Right ventricle myocardium inferior (tissue), 1 donor: ENCODE measurements at places on chromosomes 7 and 10. TPM values are rescaled to one million over a fixed set of nuclear protein-coding genes. Genes with fewer than 3 reads are reported as not detected.
A peak's percentile ranks its signal among the peaks of the same experiment; 100 is the strongest.

- DNase-seq = peak; percentile 64
These were observed 549 bp downstream of the CALY start for GRCh38 chr10:133336118-133336576.

DNAJB6 gene
- 195 TPM for total RNA-seq

ANLN gene
- 3.3 TPM for total RNA-seq

DNA sequence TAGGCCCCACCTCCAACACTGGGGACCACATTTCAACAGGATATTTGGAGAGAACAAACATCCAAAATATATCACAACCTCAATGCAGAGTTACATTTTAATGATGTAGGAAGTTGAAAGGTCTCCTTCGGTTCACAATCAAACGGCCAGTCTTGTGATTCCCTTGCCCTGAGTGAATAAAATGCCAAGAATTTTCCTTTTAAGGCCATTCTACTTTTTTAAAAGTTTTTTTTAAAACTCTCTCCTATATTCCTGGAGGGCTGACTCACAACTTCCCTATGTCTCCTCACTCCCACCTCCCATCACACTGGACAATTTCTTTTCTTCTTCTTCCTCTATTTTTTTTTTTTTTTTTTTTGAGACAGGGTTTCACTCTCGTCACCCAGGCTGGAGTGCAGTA lies 693.6 kb upstream of the AUTS2 start:
- no peak for DNase-seq

DNA sequence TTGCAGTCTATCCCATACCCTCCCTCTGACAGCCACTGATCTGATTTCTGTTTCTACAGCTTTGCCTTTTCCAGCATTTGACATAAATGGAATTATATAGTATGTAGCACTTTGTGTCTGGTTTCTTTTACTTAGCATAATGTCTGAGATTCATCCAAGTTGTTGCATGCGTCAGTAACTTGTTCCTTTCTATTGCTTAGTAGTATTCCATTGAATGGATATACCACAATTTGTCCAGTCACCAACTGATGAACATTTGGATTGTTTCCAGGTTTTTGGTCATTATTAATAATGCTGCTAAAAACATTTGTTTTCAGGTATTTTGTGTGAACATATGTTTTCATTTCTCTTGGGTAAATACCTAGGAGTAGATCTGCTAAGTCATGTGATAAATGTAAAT lies 6.5 kb upstream of the KIAA1549 start:
- no peak for DNase-seq

- no peak for DNase-seq
These were observed 695.4 kb downstream of the LRMDA start for GRCh38 chr10:76126607-76127527.

DNA sequence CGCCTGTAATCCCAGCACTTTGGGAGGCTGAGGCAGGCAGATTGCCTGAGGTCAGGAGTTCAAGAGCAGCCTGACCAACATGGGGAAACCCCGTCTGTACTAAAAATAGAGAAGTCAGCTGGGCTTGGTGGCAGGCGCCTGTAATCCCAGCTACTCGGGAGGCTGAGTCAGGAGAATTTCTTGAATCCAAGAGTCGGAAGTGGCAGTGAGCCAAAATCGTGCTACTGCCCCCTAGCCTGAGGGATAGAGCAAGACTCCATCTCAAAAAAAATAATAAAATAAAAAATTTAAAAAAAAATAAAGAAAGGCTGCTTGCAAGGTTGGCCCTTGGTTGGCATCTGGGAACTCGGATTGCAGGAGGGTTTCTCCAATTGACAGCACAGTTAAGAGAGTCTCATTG lies 221.6 kb downstream of the DGKI start:
- no peak for DNase-seq

GFRA1 gene
- 7.3 TPM for total RNA-seq

GRCh38 chr7:107446531-107446930 lies 23.3 kb upstream of the GPR22 start:
- no peak for DNase-seq

ASAH2B gene
- total RNA-seq = 3.4 TPM

GRCh38 chr10:99843310-99843709 lies 60.9 kb downstream of the ABCC2 start:
- DNase-seq = no peak

- no peak for DNase-seq
These were observed 179.1 kb upstream of the STEAP4 start for GRCh38 chr7:88485821-88486220.

- peak; percentile 25 for DNase-seq
These were observed 63.4 kb upstream of the PLA2G12B start for GRCh38 chr10:73017955-73018480.

GRCh38 chr10:30619966-30620365 lies 9.6 kb downstream of the LYZL2 start:
- no peak for DNase-seq

MRC1 gene
- 38.3 TPM for total RNA-seq

GRCh38 chr7:66757939-66758338 lies 17.4 kb downstream of the RABGEF1 start:
- DNase-seq = no peak

GRCh38 chr7:4629287-4629895 lies 52.7 kb upstream of the FOXK1 start:
- DNase-seq = no peak

CLCN1 gene
- not detected for total RNA-seq

OR2A5 gene
- not detected for total RNA-seq

GRCh38 chr10:31359979-31360378 lies 41.0 kb downstream of the ZEB1 start:
- no peak for DNase-seq

KIAA1217 gene
- total RNA-seq = 45.0 TPM

COX15 gene
- total RNA-seq = 30.1 TPM

TMEM130 gene
- not detected for total RNA-seq

OPALIN gene
- total RNA-seq = not detected

DNA sequence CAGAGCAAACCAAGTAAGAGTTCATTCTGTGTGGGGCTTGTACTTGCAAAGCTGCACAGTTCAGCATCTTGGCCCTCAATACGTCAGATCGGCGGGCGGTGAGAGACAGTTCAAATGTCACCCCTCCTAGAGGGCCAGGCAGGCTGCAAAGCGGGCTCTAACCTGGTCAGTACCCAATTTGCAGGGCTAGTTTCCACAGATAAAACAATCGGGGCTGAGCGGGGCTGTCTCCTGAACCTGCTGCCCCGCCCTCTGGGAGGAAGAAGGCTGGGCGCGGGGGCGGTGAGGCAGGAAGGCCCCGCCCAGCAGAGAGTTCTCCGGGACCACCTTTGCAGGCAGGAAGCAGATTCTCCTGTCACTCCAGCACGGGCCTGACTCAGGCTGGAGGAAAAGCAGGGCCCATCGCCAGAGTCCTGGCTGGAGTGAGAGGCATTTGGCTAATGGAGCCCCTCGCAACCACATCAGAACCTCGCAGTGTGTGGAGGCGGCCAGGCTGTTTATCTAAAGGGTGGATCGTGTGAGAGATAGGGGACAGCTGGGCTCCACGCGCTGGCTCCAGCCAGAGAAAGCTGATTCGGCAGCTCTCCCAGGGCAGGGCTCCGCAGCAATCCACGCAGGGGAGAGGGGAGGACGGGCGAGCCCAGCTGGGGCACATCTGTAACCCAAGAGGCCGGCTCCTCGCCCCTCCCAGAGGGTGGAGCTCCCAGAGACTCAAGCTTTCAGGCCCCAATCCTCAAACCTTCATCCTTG lies 83.1 kb downstream of the SH3PXD2A start:
- peak; percentile 92 for DNase-seq

DNA sequence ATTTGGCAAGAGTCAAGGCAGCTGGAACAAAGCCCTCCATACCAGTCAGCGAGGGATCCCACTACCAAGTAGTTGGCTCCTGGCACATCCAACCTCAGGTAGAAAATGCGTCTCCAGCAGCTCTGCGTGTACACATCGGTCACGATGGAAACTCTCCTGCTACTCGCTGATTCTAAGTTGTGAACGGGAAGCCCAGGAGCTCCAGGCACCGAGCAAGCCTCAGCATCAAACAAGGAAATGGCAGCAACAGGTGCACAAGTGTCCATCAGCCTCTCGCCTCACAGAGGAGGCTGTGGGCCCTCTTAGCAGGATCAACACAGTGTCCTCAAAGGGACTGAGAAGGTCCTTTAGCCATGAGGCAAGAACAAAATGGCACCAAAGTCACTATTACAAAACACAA lies 127.0 kb downstream of the TCERG1L start:
- DNase-seq = no peak

DNA sequence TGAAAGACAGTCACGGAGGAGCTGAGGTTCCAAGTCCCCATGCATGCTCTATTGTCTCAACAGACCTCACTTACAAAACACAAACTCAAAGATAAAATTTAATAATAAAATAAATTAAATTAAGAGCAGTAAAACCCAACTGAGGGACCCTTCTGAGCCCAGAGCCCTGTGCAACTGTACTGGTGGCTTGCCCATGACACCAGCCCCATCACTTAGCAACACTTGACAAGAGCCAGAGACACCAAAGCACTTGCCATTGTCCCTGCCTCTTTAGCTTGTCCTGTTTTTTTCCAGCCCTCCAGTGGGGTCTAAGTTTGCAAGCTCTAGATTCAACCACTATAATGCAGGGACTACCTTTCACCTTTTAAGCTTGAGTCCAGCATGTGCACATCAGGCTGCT lies 117.9 kb downstream of the JCAD start:
- DNase-seq = no peak

- no peak for DNase-seq
These were observed 8.3 kb upstream of the FOXL3 start for GRCh38 chr7:281637-282036.

- no peak for DNase-seq
These were observed 228.0 kb downstream of the ELMO1 start for GRCh38 chr7:37220664-37221063.

SPAM1 gene
- total RNA-seq = not detected

- no peak for DNase-seq
These were observed 33.1 kb downstream of the CAV1 start for GRCh38 chr7:116557901-116558300.

AGMO gene
- 0.16 TPM for total RNA-seq

- no peak for DNase-seq
These were observed 136.8 kb downstream of the DIP2C start for GRCh38 chr10:552679-553078.

- DNase-seq = no peak
These were observed 124.1 kb upstream of the NEBL start for GRCh38 chr10:21021231-21021630.

DNA sequence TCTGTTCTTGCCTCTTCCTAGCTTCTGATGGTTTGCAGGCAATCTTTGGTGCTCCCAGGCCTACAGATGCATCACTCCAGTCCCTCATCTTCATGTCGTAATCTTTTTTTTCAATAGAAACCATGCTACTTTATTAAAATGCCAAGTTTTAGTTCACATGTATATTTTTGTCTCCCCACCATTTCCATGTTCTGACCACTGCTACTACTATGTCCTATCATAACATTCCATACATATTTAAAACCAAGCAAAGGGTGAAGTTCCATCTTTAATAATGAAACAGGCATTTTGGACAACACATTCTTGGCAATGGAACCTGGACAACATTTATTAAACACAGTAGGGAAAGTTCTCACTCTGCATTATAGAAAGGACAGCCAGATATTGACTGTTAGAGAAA lies 58.8 kb downstream of the ZNF518A start:
- DNase-seq = no peak

TRIL gene
- total RNA-seq = 2.3 TPM

EBLN1 gene
- total RNA-seq = not detected

GRCh38 chr10:111360260-111360925 lies 283.6 kb downstream of the ADRA2A start:
- no peak for DNase-seq

GRCh38 chr10:113066561-113067312 lies 116.7 kb downstream of the TCF7L2 start:
- no peak for DNase-seq

CACNB2 gene
- 45.6 TPM for total RNA-seq
